ENCODE measurements at places on chromosomes 5 and 9. TPM values are rescaled to one million over a fixed set of nuclear protein-coding genes. Genes with fewer than 3 reads are reported as not detected.
A peak's percentile ranks its signal among the peaks of the same experiment; 100 is the strongest.

Gene QRFP
- total RNA-seq: not detected

Gene PCDHA3
- total RNA-seq: 0.10 TPM

- DNase-seq: peak; percentile 89
Observed at GRCh38 chr5:149442563-149443182, 63.6 kb upstream of the IL17B start.

- no peak for DNase-seq
Observed at GRCh38 chr9:4124266-4124665, 175.6 kb downstream of the GLIS3 start.

DNA sequence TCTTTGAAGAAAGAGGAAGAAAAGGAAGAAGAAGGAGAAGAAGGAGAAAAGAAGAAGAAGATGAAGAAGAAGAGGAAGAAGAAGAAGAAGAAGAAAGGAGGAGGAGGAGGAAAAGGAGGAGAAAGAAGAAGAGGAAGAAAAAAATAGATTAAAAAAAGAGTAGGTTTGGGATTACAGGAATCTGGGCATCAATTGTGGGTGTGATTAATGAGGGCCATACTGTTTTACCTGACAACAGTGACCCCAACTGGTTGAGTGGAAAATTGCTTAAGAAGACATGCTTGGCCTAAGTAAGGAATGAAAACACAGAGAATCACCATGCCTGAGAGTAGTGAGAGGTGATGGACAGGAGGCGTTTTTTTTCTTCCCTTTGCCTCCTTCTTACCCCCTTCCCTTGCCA, 114.6 kb downstream of the FAM170A start:
- peak; percentile 24 for DNase-seq

DNA sequence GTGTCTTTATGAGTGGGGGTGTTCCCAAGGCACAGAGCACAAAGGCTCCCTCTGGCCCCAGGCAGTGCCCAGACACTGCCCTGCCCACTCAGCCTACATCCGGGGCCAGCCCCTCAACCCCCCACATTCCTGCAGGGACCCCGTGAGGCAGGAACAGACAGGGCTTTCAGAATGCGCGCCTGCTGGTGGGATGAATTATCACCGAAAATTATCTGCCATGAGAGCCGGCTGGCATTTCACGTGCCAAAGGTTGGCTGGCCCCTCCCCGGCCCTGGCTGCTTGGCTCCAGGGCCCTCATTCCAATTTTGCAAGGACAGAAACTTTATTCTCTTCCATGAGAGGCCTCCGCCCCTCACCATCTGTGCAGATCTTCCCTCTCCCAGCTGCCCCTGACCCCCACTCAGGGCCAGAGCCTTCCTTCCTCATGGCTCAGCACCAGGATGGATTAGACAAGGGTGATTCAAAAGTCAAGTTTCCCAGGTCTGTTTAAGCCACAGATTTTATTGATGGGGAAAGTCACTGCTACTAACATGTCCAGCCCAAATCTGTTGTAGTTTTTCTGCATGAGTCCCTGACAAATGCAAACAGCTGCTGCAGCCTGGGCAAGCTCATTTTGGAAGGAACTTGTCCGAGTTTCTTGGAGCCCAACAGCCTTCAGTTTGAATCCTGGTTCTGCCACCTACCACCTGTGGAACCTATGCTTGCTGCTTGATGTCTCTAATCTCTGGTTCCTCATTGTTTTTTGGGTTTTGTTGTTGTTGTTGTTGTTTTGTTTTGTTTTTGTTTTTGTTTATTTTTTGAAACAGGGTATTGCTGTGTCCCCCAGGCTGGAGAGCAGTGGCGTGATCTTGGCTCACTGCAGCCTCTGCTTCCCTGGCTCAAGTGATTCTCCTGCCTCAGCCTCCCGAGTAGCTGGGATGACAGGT, 32.3 kb upstream of the WDR38 start:
- peak; percentile 97 for DNase-seq

Measured in tongue (tissue), 3 donors.